ENCODE measurements at places on chromosomes 1 and 21.
A peak's percentile ranks its signal among the peaks of the same experiment; 100 is the strongest.

DNA sequence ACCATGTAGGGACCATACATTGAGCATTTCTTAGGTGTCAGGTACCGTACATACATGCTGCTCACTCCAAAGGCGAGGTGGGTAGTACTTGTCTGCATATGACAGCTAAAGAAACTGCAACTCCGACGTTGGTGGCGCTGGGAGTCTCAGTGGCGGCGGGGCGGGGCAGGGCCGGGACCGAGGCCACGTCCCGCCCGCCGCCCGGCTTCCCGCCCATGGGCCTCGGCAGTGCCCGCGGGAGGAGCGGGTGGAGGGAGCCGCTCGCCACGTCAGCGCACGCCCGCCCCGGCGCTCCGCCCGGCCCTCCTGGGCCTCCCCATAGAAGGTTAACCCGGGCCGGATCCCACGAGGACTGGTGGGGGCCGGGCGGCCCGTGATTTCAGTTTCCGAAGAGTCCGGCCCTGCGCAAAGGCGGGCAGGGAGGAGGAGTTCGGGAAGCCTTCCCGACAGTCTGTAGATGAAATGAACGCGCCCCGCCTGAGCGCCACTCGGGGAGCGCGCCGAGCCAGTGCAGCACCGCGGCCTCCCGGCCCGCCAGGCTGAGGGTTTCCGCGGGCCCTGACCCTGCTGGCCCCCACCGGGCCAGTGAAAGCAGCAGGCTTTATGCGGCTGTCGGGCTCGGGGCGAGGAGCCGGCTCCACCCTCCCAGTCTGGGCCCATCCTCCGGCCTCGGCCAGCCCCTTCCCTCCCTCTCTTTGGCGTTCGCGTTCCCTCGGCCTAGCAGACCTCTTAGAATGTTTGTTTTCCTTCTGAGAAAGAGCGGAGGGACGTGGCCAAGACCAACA is 119.9 kb upstream of the JUN start:
- DNase-seq = peak; percentile 25

- DNase-seq = no peak
Observed at GRCh38 chr1:203914292-203914691, 52.9 kb downstream of the SNRPE start.

DNA sequence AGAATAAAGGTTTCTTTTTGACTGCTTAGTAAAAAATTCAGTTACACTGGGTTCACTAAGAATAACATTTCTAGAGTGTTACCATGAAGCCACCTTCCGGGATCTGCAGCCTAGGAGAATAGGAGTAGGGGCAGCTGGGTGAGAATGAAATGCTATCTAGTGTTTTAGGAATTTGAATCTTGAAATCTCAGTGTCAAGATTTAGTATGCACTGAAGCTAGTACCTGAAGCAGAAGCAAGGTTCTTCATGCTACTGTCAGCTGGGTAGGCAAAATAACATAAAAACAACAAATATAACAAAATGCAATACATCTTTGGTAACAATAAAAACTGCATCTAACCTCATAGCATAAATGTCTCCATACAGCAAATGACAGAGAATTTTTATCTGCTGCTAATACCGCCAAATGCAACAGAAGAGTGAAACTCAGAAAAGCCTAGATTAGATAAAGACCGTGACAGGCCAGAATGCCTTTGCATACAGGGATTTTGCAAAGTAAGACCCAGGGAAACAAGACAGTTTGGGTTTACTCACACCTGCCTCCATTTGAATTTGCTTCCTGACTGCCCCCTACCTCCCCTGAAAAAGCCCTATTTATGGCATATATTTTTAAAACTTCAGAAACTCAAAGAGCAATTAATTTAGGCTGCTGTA is 58.2 kb downstream of the GADD45A start:
- DNase-seq = no peak

GRCh38 chr1:36420409-36420808 is 22.7 kb upstream of the LSM10 start:
- DNase-seq = no peak

DNA sequence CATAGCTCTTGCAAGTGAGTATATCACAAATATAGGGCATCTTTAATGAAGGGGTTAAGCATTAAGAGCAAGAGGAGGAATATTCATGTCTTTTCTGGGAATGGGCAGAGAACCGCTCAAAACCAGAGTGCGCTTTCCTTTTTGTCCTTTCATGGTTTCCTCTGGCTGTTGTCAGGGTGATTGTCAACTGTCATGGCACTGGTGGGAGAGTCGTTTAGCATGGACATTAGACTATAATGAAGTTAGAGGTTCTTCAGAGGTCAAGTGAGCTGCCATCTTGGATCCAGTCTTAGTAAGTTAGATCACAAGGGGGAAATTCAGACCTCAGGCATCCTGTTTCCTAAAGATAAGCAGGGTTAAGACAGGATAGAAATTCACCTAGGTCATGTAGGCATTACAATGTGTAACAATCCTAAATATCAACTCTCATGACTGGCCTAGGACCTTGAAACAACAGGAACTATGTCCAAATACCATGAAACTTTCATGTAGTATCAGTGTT is 12.1 kb upstream of the COA6 start:
- DNase-seq = no peak

DNA sequence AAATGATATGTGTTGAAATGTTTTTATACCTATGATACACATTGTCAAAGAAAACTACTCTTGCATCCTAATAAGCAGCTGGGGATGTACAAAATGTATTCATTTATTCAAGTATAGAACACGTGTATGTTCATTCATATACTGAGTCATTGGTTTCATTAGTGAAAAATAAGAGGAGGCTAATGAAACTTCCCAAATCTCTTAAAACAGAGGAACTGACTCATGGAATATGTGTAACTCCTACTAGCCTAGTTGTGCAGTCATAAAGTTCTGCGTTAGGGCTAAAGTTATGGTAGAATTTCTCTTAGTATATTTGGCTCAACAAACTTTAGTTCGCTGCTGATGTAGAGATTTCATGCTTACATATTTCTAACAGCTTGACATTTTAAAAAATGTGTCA is 441.6 kb downstream of the NCAM2 start:
- no peak for DNase-seq

DNA sequence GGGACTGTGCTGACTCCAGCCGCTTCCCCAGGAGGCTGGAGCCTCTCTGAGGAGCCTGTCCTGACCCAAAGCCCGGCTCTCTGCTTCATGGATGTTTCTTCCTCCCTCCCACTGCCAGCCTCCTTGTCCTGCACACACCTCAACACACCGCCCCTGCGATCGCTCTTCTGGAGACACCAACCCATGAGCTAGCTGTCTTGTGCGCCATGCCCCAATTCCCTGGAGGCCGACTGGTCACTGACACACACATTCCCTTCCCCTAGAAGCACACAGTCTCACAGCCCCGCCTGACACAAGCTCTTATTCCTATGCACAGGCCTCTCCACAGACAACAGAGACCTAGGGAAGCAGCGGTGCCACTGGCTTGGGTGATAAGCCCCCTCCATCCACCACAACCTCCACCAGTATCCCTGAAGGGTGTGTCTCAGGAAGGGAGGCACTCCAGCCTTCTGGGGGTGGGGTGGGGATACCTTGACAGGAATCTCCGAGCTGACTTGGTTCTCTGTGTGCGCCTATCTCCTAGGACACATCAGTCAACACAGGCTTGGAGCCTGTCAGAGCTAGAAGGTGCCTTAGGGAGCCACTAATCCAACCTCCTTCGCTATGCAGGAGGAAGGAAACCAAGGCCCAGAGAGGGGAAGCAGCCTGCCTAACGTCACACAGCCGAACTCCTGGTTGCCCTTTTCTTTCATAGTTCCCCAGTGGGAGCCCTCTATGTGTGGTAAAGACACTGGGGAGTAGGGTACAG is 31.1 kb downstream of the AHDC1 start:
- no peak for DNase-seq

DNA sequence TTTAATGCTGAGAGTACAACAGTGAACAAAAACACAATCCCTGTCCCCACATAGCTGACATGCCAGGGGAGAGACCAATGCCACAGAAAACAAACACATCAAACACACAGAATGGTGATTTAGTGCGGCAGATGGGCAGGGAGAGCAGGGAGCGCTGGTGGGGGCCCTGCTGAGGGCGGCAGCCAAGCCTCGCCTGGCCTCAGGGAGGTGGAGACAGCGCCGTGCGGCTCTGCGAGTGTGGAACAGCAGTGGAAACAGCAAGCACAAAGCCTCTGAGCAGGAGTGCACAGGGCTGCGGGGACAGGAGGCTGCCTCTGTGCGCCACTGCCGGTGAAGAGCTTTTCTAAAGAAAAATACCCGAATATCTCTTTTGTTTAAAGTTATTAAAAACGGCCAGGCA is 17.0 kb downstream of the MCM3AP start:
- no peak for DNase-seq

DNA sequence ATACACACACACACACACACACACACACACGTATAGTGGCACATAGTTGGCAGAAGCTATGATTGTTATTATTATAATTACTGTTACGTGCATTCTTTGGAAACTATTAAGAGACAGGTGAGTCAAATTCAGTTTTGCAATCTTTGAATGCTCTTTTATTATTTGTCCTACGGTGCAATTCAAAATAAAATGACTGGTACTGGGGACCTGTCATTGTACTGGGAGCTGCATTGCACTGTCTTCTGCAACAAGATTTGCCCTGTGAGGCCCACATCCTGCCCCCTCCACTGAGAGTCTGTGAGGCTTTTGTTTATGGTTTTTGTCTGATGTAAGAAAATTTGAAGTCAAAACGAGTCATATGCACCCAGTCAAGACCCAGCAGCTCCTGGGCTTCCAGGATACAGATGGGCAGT is 1.9 kb downstream of the LY9 start:
- DNase-seq = peak; percentile 28

DNA sequence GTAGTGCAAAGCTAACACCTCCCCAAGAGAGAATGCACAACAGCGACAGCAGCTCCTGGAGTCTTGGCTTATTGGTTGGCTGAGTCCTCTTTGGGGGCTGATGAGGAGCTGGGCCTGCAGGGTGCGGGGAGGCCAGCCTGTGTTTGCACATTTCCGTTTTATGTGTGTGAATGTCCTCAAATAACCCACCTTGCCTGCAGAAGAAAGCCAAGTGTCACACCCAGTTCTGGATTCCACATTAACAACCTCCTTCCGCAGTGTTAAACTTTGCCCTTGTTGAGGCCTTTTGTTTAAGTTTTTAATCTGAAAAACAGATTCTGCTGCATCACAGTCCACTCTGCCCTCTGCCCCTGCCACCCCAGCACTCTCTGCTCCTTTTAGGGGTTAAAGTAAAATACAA is 274.5 kb downstream of the TM2D1 start:
- DNase-seq = no peak

DNA sequence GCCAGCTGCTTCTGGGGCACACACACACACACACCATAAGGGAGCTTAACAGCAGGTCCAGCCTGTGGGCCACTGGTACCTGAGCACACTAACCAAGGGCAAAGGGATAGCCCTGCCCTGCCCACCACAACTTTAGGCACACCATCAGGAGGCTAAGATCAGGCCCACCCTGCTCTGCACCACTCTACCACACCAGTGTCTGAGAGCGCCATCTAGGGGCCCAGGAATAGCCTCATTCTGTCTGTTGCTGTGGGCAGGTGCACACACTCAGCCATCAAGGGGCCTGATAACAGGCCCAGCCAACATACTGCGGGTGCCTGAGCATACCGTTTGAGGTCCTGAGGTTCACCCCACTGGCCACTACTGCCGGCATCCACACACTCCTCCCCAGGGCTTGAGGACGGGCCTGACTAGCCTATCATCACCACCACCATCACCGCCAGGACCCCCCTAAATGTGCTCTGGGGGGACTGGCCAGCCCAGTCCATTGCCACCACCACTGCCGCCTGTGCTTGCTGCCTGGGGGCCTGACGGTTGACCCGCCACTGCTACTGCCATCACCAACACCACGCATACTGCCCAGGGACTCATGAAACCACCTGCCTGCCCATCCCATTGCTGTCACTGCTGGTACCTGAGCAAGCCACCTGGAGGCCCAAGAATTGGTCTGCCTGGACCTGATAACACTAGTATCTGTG is 31.3 kb downstream of the NSL1 start:
- DNase-seq = peak; percentile 13

DNA sequence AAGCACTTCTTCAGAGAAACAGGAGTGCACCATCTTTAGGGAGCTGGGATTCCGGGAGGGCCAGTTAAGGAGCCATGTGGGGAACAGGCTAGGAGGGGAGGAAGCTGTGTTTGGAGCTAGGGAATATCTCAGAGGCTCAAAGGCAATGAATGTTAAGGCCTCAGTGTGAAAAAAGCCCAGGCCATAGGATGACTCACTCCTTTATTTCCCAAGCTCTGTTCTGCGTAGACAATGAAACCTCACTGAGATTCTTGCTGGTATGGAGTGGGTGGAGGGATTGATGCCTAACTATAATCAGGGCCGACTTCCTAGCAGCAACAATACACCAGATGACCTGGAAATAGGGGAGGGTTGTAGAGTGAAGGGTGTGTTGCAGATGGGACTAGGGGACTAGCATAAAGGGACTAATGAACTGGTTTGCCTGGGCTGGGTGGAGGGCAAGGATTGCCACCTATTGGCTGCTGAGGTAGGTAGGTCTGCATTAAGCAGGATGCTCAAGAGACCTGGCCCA is 2.1 kb downstream of the GNAT2 start:
- DNase-seq = no peak

DNA sequence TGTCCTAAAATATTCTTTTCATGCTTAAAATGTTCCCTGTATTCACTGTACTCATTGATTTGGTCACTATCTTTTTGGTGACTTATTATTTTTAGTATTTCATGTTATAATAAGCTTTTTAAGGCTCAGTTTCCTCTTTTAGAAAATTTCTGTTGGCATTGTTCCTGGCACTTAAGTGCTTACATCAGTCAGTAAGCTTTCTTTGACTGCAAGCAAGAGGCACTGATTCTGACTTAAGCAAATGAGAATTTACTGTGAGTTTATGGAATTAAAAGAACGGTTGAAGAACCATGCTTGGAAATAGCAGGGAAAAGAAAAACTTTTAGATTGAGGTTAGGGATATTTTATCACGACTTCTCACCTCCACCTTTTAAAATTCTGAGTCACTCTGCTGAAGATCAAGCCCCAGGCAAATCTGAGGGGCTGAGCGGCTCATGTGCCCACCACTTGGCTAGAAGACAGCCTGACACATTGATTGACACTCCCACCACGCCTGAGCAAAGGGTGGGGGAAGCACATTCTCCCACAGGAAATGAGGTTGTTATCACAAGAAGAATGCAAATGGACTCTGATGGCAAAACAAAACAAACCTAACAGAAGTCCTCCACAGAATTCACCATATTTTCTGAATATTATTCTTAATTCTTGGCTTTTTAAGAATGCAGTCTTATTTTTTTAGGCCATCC is 102.8 kb downstream of the KCTD3 start:
- no peak for DNase-seq

DNA sequence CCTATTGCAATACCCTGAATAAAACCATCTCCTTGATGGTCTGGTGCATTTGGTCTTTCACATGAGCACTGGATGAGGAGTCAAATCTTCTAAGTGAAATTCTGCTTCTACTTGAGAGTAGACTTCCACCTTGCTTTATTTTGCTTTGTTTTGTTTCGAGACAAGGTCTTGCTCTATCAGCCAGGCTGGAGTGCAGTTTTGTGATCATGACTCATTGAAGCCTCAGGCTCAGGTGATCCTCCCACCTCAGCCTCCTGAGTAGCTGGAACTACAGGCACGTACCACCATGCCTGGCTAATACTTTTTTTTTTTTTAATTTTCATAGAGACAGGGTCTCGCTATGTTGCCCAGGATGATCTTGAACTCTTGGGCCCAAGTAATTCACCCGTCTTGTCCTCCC is 65.8 kb upstream of the F3 start:
- no peak for DNase-seq

- no peak for DNase-seq
Observed at GRCh38 chr1:180157108-180157507, 2.4 kb downstream of the QSOX1 start.

All from stimulated activated naive CD4-positive, alpha-beta T cell (primary cell).